ENCODE measurements at places on chromosomes 7 and 10.

- DNase-seq: no peak
Measured at GRCh38 chr7:140688341-140688740, 8.2 kb upstream of the NDUFB2 start.

GRCh38 chr10:77144656-77145055 lies 493.0 kb downstream of the KCNMA1 start:
- no peak for DNase-seq

DNA sequence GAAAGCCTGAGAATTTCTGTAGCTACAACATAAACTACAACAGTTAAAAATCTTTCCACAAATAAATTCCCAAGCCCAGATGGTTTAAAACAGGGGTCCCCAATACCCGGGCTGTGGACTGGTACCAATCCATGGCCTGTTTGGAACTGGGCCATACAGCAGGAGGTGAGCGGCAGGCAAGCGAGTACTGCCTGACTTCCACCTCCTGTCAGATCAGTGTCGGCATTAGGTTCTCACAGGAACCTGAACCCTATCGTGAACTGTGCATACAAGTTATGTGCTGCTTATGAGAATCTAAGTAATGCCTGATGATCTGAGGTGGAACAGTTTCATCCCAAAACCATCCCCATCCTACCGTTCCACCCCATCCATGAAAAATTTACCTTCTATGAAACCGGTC lies 160.7 kb upstream of the FEZF1 start:
- no peak for DNase-seq

GRCh38 chr10:50528206-50528605 lies 95.5 kb downstream of the SGMS1 start:
- DNase-seq: no peak

- DNase-seq: no peak
Measured at GRCh38 chr10:8035006-8035640, 19.4 kb upstream of the GATA3 start.

DNA sequence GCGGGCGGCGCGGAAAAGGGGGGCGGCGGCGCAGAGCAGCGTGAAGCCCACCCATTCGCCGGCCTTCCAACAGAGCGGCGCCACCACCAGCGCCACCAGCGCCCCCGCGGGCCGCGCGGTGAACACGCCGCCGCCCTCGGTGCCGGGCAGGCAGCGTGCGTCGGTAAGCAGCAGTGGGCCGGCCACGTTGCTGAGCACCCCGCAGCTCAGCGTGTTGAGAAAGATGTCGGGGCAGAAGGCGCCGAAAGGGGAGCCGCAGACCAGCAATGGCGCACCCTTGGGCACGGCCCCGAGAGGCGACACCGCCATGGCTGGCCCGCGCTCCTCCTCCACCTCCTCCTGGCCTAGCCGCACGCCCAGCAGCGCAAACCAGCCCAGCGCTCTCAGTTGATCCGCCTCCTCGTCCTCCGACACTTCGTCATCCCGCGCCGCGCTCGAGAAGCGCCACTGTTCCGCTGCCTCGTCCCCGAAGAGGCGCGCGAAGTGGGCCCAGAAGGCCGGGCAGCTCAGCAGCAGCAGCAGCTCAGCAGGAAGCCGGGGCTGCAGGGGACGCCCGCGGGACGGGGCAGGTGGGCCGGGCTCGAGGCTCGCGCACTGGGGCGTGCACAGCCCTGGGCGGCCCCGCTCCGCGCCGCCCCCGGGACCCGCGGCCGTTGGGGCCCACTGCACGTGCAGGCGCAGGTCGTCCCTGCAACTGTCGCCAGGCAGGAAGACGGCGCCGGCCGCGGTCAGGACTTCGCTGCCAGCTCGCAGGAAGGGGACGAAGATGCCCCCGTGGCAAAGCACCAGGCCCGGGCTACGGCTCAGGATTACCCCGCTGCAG lies 623 bp downstream of the TYSND1 start:
- peak; percentile 47 for DNase-seq

- DNase-seq: no peak
Measured at GRCh38 chr10:102001435-102002068, 54.4 kb downstream of the ARMH3 start.

GRCh38 chr10:46025406-46025805 lies 5.0 kb downstream of the NCOA4 start:
- no peak for DNase-seq

- no peak for DNase-seq
Measured at GRCh38 chr7:20220921-20221547, 3.9 kb upstream of the MACC1 start.

- no peak for DNase-seq
Measured at GRCh38 chr10:7485244-7485556, 74.4 kb upstream of the SFMBT2 start.

DNA sequence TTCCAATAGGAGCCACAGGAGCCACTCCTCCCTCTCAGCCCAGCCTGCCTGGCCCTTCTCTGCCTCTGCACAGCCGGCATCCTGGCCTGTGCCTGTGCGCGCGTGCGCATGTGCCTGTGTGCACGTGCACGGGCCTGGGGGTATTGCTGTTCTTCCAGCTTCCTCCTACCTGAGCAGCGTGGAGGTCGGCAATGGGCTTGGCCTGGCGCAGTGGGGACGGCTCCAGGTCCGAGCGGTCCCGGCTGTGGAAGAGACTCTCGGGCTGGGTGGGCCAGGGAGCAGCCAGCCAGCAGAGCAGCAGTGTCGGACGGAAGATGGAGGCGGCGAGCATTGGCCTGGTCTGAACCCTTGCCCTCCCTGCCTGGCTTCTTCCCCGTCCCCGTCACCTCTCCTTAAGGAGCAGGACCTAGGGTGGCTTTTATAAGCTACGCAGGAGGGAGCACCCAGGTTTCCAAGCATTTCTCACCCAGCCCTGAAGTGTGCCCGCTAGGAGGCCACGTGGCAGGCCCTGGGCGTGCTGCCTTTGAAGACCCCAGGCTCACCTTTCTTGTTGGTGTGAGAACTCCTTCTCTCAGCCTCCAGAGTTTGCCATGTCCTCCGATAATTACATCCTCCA lies at the start of gene MMP21:
TSS of gene MMP21 (minus strand) at position 331 of the 616 bp plus-strand sequence. CDS start at position 331, 0 bp downstream.
- DNase-seq: no peak

- no peak for DNase-seq
Measured at GRCh38 chr7:511476-512145, 8.0 kb downstream of the PDGFA start.

GRCh38 chr7:36514289-36515243 lies 124.9 kb downstream of the ANLN start:
- no peak for DNase-seq

- DNase-seq: no peak
Measured at GRCh38 chr7:92053312-92053711, 81.0 kb downstream of the CYP51A1 start.

DNA sequence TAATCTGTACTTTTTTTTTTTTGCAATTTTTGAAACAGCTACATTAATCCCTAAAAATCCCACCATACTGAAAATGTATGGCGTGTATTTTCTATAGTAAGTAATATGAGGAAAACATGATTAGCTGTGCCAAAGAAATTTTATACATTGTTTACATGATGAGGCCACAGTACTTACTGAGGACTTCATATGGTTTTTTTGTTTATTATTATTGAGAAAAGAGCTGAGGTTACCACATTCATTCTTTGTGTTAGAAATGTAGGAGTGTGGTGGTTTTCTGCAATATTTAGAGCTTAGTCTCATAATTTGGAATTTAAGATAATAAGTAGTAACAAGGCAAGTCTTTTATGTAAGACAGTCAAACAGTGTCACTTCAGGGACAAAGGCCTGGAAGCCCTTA lies 45.1 kb downstream of the SLC25A40 start:
- no peak for DNase-seq

GRCh38 chr10:48683868-48684267 lies 805 bp upstream of the WDFY4 start:
- no peak for DNase-seq

GRCh38 chr10:10160821-10161312 lies 856.8 kb upstream of the CELF2 start:
- no peak for DNase-seq
